ENCODE measurements at places on chromosomes 3 and 15. TPM values are rescaled to one million over a fixed set of nuclear protein-coding genes. Genes with fewer than 3 reads are reported as not detected.

GABRA5 gene
- polyA plus RNA-seq, result 0.45 TPM

CASR gene
- 27.2 TPM for polyA plus RNA-seq

COL7A1 gene
- 18.3 TPM for polyA plus RNA-seq

ADAMTS9 gene
- 139 TPM for polyA plus RNA-seq

CPEB1 gene
- 2.8 TPM for polyA plus RNA-seq

PLSCR4 gene
- 22.5 TPM for polyA plus RNA-seq

XYLB gene
- 11.0 TPM for polyA plus RNA-seq

UBAP1L gene
- 3.0 TPM for polyA plus RNA-seq

C3orf70 gene
- polyA plus RNA-seq, result 9.0 TPM

TRPM1 gene
- polyA plus RNA-seq, result 0.47 TPM

- DNase-seq, result no peak
These were observed 2.7 kb downstream of the TYRO3 start for GRCh38 chr15:41561777-41562145.

- no peak for DNase-seq
These were observed 66.5 kb downstream of the MAGEF1 start for GRCh38 chr3:184645336-184645735.

- DNase-seq, result no peak
These were observed 182.7 kb upstream of the DCBLD2 start for GRCh38 chr3:99084156-99084555.

- DNase-seq, result no peak
These were observed 56.6 kb downstream of the RLBP1 start for GRCh38 chr15:89164712-89165211.

DNA sequence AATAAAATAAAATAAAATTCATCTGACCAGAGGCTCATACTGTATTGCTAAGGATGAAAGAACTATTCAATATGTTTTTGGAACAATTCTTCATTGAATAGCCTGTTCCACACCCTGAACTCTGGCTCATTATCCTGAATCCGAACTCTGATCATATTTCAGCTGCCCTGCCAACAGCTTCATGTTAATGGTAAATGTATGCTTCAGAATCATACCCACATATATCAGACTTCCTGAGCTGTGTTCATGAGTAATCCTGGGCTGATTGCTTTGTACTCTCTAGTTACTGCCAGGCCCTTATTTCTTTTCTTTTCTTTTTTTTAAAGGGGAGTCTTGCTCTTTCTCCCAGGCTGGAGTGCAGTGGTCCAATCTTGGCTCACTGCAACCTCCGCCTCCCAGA, 11.8 kb downstream of the INO80 start:
- no peak for DNase-seq

DNA sequence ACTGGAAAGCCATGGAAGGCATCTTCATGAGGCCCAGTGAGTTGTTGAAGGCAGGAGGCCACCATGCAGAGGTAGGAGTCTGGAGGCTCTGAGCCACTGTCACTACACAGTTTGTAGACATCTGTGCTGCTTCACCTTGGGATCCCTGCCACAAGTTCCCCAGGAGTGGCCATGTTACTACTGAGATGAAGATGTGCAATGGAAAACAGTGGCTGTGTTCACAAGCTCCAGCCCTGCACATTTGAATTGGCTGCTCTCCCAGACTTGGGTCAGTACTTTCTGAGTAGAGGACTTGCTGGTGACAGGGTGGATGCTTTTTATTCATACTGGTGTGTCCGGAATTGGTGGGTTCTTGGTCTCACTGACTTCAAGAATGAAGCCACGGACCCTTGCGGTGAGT, 86.9 kb upstream of the C15orf39 start:
- no peak for DNase-seq

- DNase-seq, result no peak
These were observed 15.6 kb downstream of the CCRL2 start for GRCh38 chr3:46422617-46423016.

DNA sequence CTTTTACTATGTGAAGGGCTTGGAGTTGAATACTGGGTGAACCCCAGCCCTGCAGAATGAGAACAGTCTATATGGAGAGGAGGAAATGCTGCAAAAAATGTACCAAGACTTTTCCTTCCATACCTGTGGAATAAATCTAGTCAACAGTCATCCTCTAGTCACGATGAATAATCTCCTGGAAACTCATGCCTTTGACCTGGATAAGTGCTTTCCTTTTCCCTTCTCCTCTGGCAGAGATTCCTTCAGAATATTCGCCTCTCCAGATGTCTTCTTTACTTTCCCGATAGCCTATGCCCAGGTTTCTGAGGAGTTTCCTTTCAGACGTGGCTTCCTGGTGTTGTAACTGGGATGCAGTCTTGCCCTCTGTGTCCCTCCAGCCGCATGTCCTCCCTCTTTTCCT, 28.1 kb downstream of the CCNL1 start:
- DNase-seq, result no peak

DNA sequence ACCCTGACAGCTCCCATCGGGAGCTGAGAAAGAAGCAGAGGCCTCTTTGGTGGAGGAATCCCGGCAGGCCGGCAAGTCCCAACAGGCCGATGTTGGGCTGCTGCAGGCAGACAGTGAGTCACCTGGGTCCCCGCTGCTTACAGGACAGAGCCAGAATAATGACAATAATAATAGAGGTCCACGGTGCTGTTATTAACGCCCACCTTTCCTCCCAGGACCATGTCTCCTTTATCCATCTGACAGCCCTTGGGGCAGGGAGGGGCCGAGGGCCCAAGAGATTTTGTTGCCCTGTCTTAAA, 29.3 kb upstream of the MAGEF1 start:
- DNase-seq, result no peak

DNA sequence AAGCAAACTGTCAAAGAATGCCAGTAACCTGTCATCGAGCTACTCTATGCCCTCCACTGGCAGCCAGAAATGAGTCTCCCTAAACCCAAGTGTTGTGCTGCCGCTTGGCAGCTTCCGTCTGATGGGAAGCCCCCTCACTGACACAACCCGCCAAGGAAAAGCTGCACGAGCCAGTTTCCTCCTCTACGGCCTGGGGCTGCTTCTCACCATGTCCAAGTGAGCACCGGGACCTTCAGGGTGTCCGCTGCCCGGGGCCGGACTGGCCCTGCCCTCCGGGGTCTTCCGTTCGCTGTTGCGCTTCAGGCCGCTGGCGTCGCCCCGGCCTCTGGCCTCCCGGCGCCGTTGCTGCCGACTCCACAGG, 490 bp downstream of the TOMM70 start:
- no peak for DNase-seq

- DNase-seq, result no peak
These were observed 1.5 kb downstream of the RHOA start for GRCh38 chr3:49410066-49410845.

DNA sequence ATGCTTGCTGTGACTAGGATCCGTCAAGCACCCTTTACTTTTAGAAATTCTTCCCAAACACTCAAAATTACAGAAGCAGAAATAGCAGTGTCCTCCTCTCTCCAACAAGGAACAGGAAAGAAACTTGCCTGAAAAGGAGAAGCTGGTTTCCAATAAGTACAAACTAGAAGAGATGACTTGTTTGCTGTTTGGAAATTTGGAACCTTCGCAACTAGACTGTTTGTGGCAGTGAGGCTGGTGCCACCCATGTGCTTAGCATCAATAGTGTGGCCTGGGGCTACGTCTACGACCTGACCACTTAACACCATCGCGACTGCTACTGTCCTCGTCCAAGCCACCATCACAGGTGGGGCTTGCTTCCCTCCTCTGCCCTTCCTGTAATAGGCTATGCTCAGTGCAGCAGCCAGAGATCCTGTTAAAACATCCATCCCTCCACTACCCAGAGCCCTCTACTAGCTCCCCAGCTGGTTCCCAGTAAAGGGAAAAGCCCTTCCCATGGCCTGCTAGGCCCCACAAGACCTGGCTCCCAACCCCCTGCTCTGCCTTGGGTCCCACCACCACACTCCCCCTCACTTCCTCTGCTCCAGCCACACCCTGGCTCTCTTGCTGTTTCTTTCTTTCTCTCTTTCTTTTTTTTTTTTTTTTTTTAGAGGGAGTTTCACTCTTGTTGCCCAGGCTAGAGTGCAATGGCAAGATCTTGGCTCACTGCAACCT, 52.6 kb upstream of the CCR2 start:
- no peak for DNase-seq

DNA sequence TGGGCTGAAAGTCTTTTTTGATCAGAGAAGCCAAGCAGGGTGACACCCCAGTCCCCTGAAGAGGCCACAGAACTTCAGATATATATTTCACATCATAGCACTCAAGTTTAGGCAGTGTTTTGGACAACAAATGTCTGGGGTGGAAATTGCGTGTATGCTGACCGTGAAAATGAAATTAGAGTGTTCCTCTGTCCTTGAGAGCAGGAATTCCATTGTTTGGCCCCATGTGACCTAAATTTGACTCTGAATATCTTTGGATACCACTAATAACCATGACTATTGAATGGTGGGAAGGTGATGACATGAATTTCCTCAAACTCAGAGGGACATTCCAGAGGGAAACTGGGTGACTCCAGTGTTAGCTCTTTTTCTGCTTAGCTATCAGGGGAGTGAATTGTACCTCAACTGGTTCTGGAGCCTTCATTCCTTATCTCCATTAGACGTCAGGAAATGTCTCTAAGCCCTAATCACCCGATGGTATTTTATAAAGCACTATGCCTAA, 263.5 kb upstream of the RASGRP1 start:
- DNase-seq, result no peak

DNA sequence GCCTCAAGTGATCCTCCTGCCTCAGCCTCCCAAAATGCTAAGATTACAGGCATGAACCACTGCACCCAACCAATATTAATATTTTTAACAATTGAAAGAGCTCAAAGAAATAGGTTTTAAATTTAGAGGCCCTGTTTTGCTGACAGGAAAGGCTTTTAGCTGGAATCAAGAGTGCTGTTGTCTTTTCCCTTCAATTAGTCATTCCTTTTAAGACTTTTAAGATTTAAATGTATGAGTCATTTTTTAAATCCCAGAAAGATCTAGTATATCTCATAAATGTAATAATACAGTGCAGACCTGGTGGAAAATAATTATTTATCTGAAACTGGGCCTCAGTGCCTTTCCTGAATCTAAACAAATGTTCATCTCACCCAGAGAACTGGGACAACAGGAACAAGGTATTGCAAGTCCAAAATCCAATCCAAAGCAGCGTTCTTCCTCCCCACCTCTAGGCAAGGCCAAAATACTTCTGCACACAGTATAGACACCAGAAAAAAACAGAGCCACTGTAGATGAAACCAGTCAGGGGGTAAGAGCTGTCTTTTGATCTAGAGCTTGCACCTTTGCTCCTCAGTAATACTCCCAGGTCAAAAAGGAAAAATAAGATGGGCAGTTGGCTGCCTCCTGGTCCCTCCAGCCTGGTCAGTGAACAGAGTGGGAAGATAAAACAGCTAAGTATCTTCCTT, 14.4 kb downstream of the AGTR1 start:
- DNase-seq, result no peak

GRCh38 chr3:10528046-10528445, 22.7 kb upstream of the ATP2B2 start:
- DNase-seq, result no peak

DNA sequence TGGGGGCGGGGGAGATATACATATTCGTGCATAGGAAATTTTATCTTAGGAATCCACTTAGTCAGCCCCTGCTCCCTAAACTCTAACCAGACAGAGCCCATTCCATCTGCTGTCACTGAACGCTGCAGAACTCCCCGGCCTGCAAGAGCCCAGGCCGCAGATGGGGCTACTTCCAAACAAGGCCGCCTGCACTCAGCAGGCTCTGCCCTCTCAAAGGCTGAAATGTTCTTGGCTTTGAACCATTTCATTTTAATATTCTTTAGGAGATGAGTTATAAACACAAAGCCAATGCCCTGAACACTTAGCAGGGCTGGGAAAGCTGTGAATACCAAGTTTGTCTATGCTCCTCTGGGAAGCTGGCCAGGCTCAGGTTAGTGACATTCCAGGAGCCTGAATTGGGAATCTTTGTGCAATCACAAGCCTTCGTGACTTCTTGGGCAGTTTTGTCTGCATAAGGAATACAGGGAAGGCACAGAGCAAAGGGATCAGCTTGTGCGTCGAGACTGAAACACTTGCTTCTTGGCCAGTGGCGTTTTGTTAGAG, 65.0 kb downstream of the SYNM start:
- DNase-seq, result no peak

DNA sequence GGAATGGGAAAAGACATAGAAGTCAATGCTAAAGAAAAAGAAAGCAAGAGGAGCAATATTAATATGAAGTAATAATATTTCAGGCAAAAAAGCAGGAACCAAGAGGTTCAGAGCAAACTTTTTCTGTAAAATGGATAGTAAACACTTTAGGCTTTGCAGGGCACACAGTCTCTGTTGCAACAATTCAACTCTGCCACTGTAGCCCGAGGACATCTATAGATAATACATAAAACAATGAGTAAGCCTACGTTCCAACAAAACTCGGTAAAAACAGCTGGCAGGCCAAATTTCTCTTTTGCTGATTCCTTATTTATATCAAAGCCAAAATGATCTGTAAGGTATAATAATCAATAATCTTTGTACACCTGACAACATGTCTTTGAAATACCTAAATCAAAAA, 56.8 kb downstream of the SMAD6 start:
- no peak for DNase-seq

GRCh38 chr3:73547427-73548248, 77.1 kb downstream of the PDZRN3 start:
- no peak for DNase-seq

GRCh38 chr3:161107311-161107710, 2.2 kb upstream of the B3GALNT1 start:
- DNase-seq, result no peak

DNA sequence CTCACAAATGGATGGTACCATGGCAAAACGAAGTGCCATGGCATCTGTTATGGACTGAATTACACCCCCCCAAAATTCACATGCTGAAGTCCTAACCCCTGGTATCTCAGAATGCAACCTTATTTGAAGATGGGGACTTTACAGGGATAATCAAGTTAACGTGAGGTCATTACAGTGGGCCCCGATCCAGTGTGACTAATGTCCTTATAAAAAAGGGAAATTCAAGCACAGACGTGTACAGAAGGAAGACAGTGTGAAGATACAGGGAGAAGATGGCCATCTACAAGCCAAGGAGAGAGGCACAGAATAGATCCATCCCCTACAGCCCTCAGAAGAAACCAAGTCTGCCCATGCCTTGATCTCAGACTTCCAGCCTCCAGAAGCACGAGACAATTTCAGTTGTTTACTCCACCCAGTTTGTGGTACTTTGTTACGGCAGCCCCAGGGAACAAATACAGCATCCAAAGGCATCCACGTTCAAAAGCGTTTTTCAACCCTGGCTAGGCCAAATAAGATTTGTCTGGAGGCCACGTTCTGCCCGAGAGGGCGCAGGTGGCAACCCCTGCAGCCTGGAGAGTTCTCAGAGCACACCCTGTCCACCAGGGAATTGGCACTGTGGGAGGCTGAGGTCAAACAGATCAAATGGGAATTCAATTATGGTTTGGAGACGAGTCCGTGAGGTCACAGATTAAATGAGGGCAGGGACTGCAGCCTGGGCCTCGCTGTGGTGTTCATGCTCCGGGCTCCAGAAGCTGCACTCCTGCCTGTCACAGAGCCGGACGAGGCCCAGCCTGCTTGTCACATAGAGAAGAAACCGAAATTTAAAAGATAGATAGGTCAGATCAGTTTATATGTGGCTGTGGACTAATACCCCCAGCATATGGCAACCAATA, 494.8 kb downstream of the SHQ1 start:
- DNase-seq, result no peak

GRCh38 chr3:57583544-57583943, 13.6 kb downstream of the ARF4 start:
- no peak for DNase-seq
